ENCODE measurements at places on chromosomes 12 and 14.

DNA sequence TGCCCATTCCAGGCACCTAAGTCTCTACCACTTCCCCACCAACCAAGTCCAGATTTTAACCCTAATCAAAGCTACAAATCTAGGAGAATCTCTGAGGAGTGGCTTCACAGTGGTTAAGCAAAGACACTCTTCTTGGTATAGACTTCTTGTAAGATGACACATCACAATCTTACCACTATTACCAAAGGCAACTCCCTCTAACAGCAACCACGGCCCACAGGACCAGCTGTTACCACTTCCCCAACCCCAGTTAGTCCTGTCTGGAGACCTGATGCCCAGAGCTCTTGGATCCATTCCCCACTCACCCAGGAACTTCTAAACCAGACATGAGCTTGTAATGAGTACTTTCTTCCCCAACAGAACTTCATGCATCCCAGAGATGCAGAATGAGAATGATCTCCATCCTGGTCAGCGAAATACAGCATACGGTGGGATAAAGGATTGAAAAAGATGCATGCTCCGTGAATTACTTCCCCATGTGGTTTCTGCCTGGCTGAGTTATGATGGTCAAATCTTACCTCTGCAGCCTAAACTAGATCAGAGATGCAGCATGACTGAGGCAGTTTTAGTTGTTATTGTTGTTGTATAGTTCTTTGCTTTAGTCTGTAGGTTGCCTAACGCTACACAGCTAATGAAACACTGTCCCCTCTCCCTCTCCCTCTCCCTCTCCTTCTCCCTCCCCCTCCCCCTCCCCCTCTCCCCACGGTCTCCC is 87.7 kb upstream of the FOXN3 start:
- peak; percentile 11 for DNase-seq

DNA sequence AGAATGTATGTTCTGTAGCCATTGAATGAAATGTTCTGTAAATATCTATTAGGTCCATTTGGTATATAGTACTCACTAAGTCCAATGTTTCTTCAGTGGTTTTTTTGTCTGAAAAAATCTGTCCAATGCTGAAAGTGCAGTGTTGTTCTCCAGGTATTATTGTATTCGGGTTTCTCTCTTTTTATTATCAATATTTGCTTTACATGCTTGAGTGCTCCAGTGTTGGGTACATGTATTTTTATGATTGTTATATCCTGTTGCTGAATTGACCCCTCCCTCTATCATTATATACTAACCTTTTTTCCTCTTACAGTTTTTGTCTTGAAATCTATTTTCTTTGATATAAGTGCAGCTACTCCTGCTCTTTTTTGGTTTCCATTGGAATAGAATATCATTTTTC is 382.2 kb downstream of the CCER1 start:
- no peak for DNase-seq

GRCh38 chr14:93965946-93966474 is 10.4 kb downstream of the ASB2 start:
- DNase-seq: no peak

- no peak for DNase-seq
Observed at GRCh38 chr14:54590481-54590880, 23.6 kb downstream of the SAMD4A start.

DNA sequence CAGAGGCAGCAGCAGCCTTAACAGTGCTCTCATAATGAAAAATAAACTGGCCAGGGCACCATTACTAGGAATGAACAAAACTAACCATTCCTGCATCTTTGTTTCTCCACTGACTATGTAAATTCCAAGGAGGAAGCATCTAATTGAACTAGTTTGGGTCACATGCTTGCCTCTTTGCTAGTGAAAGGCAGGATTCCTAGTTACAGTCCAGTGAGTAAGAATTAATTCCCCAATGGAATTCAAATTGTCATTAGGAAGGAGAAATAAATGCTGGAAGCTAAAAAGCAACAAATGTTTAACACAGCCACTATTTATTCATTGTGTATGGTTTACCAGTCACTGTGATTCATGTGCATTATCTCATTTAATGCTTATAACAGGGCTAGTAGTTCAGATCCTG is 316.0 kb downstream of the CCDC91 start:
- DNase-seq: no peak

GRCh38 chr14:68164711-68165113 is 345.1 kb downstream of the RAD51B start:
- no peak for DNase-seq

DNA sequence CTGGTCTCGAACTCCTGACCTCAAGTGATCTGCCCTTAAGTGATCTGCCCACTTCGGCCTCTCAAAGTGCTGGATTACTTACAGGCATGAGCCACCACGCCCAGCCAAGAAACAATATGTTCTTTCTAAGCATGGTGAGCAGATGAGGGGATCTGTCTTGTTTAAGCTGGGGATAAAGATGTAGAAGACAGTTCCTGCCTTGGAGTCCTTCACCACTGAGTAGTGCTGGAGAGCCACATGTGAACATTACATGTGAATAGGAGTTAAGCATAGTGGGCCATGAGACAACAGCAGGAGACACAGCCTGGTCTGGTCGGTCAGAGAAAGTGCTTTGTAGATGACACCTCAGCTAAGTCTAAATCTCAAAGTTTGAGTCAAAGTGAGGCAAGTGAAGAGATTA is 26.0 kb downstream of the TMBIM6 start:
- DNase-seq: no peak

DNA sequence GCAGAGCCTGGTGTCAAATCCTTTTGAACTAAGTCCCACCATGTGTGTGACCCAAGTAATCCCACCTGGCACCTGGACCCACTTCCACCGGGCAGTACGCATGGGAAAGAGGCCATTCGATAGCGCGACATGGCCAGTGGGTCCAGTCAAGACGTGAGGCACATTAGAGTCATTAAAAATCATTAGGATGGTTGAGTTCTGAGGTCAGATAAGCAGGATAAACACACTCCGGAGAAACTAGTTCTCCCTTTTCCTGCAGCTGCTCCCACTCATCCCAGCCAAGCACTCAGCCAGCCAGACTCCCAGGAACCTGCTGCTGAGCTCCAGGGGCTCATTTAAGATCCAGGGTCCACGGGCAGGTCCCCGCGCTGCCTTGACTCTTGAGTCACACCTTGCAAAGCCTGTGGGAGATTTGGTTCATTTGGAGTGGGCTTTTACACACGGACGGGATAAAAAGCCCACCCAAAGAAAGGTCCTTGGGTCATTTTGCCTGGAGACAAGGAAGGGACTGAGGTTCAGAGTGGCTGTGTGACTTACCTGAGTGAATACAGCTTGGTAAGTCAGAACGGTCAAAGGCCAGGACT is 313.9 kb downstream of the BCL11B start:
- DNase-seq: no peak

DNA sequence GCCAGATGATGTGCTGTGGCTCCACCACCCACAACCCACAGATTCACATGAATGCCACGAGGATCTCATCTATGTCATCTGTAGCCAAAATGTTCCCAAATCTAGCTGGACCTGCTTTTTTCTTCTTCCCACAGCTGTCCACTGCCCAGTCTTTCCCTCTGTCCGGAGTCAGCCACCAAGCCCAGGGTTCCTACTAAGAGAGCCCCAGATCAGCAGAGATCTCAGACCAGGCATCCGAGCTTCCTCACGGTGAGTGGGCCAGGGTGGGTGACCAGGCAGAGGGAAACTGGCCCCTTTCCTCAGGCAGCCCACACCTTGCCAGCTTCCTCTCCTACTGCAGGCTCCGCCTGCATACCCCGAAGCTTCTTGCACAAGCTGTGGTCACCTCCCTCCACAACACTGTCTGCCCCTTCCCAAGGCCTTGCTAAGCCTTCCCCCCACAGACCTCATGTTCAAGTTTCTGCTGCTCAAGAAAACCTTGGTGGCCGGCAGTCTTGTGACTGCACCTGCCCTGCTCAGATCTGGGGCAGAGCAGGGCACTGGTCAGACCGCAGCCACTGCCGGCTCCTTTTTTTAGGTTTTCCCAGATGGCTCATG is 81.4 kb downstream of the ACTN1 start:
- DNase-seq: no peak

DNA sequence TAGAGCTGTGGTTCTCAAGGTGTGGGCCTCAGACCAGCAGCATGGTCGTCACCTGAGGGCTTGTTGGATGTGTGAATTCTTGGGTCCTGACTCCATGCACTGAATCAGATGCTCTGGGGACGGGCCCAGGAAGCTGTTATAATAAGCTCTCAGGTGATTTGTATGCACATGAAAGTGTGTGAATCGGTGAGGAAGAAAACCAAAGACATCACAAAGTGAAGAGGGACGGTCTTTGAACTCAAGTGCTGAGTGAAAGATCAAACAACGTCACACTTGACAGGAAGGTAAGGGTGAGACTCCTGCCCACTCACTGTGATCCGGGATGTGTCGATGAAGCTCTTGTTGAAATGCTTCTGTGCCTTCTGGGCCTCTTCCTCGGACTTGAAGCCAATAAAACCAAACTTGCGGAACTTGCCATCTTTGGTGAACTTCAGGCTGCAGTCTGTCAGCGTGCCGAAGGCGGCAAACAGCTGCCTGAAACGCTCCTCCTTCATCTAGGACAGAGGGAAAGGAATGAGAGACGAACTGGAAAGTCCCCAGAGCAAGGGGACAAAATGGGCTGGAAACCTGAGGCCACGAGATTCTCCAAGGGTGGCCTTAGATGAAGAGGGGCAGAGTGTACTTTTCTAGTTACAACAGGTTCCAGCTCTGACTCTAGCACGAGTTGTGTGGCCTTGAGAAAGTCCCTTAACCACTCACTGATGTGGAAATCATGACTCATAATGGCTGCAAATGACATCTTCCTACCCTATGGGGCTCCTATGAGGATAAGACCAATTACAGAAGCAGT is 4.0 kb downstream of the RBM19 start:
- DNase-seq: peak; percentile 14

GRCh38 chr12:87779016-87779415 is 250.2 kb downstream of the C12orf50 start:
- DNase-seq: no peak

- no peak for DNase-seq
Observed at GRCh38 chr14:33210311-33210710, 271.6 kb downstream of the NPAS3 start.

GRCh38 chr12:103645202-103645601 is 58.1 kb downstream of the STAB2 start:
- DNase-seq: no peak

GRCh38 chr14:34237677-34238076 is 224.4 kb downstream of the SPTSSA start:
- DNase-seq: no peak

DNA sequence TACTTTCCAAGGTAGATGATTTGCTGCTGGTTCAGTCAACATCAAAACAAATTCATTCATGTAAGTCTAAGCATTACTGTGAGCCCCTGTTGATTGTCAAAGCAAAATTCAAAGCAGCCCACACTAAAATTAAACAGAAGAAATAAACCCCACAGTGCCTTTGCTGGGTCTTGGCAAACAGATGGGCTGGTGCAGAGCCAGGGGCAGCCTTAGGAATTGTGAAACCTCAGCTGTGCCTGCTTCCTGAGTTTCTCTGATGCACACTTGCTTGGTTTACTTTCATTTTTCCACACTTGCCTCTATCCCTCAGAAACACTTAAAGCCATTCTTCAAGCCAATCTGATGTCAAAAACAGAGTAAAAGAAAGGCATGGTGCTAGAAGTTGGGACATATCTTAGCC is 6.6 kb upstream of the PLEKHG7 start:
- DNase-seq: no peak

DNA sequence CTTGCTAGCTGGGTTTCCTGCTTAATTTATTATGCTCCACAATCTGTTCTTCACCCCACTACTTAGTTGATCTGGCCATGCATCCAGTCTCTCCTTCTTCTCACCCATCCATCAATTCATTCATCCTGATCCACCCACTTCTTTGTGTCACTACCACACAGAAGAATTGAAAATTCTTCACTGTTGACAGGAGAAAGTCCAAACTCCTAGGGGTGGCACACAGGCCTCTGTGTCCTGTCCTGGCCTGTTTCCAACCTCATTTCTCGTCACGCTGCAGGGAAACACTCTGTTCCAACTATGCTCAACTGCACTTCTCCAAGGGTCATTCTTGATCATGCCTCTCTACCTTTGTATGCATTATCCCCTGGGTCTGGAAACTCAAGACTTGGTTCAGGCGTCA is 10.6 kb upstream of the KRT83 start:
- DNase-seq: no peak

GRCh38 chr12:2194060-2194459 is 141.3 kb downstream of the CACNA1C start:
- DNase-seq: no peak

GRCh38 chr12:2732290-2732689 is 62.5 kb upstream of the FKBP4 start:
- no peak for DNase-seq

- DNase-seq: no peak
Observed at GRCh38 chr12:15601210-15601800, 187.9 kb downstream of the EPS8 start.

GRCh38 chr14:55807053-55807880 is 227.3 kb downstream of the KTN1 start:
- peak; percentile 26 for DNase-seq

DNA sequence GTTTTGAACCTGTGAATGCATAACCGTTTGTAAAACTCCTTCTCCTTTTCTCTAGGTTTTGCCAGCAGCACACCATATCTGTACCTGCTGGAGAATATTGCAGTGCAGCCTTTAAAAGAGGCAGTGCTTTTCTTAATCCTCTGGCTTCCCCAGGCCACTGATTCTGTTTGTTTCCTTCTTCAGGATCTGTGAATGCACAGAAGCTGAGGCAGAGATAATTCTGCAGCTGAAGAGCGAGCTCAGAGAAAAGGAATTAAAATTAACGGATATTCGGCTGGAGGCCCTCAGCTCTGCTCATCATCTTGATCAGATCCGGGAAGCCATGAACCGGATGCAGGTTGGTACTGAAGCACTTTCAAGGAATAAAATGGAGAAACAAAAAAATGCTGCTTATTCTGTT is 348.7 kb downstream of the NAV3 start:
- no peak for DNase-seq

DNA sequence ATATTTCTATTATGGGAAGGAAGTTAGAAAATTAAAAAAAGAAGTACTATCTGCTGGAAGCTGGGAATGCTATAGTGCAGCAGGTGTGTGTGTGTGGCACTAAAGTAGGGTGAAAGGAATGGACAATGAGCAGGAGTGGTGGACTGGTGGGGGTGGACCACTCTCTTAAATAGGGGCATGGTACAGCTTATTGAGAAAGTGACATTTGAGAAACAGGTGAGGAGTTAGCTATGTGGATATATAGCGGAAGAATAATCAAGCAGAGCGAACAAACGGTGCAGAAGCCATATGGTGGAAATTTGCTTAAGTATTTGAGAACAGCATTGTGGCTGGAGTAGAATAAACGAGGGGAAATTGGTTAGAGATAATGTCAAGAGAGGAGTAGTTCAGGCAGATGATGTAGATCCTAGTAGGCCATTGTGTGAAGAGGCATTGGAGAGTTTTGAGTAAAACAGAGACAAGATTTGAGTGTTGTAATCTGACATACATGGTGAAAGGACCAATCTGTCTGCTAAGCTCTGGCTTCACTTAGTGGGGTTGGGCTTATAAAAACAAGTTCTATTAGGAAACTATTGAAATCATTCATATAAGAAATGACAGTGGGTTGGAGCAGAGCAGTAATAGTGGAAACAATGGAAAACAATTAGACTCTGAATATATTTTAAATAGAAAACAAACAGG is 149.2 kb upstream of the SYT10 start:
- no peak for DNase-seq

- DNase-seq: no peak
Observed at GRCh38 chr12:16608946-16609539, 3.1 kb upstream of the LMO3 start.
